ENCODE measurements at places on chromosomes 16 and 17.

- DNase-seq, result no peak
Observed at GRCh38 chr17:51670899-51671298, 410.6 kb downstream of the UTP18 start.

GRCh38 chr17:82399601-82400101, 18.5 kb upstream of the HEXD start:
- DNase-seq, result no peak

- DNase-seq, result no peak
Observed at GRCh38 chr17:37717627-37718323, 27.1 kb downstream of the HNF1B start.

- no peak for DNase-seq
Observed at GRCh38 chr16:79072517-79072916, 528.0 kb downstream of the MAF start.

DNA sequence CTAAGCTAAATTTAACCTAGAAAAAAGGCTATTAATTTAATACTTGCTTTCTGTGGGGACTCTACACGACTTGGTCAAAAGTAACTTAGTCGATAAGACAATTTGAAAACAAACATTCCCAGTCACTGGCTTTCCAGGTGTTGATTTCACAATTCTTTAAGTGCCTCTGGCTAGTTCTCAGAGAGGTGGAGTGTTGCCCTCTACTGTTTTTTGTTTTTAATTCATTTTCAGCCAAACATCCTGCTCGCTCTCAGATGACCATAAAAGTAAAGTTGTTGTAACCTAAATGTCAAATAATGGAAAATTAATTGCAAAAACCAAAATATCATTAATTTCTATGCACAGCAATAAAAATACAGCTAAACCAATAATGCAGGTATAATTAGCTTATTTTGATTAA, 107.1 kb downstream of the MYO1D start:
- no peak for DNase-seq

GRCh38 chr17:79859676-79860615, 20.7 kb upstream of the CBX4 start:
- DNase-seq, result no peak

DNA sequence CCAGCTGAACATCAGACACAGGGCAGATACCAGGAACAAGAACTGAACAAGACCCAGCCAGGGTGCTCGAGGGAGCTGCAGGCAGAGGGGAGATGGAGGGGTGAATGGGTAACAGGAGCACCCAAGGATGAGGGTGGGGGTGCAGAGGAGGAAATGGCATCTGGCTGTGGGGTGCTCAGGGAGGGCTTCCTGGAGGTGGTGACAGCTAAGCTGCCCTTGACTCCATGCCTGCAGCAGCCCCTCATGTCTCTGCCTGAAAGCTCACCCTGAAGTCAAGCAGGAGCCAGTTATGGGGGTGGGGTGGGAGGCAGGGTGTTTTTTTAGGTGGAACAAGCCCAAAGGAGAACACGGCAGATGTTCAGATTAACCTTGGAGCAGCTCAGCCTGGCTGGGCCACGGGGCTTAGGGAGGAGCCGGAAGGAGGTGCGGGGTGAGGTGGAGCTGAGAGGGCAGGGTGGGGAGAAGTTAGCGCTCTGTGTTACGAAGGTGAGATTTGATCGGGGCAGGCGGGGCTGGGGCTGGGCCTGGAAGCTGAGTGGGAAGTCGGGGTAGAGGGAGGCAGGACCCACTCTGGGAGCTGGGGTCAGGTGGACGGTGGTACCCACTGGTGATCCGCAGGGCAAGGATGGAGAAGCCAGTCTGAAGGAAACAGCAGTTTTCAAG, 143.0 kb downstream of the ENGASE start:
- DNase-seq, result no peak

GRCh38 chr16:1942047-1942809, 771 bp downstream of the MSRB1 start:
- no peak for DNase-seq

- DNase-seq, result no peak
Observed at GRCh38 chr17:78197147-78197832, 10.1 kb downstream of the AFMID start.

GRCh38 chr16:86621966-86622365, 43.6 kb downstream of the FOXL1 start:
- DNase-seq, result no peak

GRCh38 chr17:56833057-56833808, 487 bp downstream of the C17orf67 start:
- DNase-seq, result peak; percentile 46

DNA sequence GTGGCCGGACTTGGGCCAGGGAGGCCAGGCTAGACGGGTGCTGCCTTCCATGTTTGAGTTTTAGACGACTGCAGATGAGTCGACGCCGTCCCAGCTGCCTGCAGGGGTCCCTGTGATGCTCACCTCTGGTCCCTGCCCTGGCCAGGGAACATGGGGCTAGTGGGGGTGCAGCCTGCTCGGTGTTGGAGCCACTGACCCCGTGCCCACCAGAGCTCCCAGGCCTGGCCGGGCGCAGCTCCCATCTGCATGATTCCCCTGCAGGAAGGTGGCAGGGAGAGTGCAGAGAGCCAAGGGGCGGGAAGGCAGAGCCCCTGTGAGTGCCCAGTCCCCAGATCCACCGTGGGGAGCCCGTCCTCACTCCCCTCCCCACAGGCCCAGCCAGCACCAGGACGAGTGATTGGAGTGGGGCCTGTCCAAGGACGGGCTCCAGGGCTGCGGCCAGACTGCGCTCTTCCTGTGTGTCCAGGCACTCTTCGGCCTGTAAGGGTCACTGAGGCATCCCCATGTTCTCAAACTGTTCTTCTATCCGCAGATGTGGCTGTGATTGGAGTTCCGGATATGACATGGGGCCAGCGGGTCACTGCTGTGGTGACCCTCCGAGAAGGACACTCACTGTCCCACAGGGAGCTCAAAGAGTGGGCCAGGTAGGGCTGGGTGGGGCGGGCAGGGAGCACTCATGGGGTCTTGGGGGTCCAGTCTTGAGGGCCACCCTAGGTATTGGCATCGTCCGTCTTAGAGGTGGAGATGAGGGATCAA, 26.0 kb upstream of the CDH15 start:
- no peak for DNase-seq

- DNase-seq, result no peak
Observed at GRCh38 chr16:2194166-2194834, 2.1 kb downstream of the CASKIN1 start.

GRCh38 chr16:777826-778225, 10.4 kb downstream of the RPUSD1 start:
- no peak for DNase-seq

DNA sequence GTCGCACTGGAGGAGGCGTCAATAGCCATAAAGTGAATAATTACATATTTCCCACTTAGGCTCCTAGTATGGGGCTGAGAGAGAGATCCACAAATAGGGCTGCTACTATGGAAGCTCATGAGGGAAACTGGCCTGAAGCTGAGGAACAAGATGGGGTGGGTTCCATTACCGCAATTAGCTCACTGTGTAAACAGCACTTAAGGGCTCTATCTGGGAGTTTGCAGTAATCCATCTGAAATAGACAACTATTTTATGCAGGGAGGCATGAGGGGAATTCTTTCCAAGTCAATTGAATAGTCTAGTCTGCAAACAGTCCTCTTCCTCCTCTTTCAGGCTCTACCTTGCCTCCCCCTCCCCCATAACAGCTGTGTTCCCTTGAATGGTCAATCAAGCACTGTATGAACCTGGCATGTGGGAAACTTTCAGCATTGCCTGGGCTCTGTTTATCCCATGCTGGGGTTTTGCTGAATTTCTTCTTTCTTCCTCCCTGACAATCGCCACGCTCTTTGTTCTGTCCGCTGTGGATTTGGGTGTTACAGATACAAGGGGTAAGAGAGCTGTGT, 56.1 kb upstream of the MAF start:
- no peak for DNase-seq

Data from stimulated activated CD8-positive, alpha-beta memory T cell treated with anti-CD3 and anti-CD28 coated beads, Interleukin-12 subunit alpha, Interleukin-12 subunit beta, amount 100 ng/mL, for 4 hours (primary cell).